ENCODE measurements at places on chromosomes 3 and 15.
A peak's percentile ranks its signal among the peaks of the same experiment; 100 is the strongest.

DNA sequence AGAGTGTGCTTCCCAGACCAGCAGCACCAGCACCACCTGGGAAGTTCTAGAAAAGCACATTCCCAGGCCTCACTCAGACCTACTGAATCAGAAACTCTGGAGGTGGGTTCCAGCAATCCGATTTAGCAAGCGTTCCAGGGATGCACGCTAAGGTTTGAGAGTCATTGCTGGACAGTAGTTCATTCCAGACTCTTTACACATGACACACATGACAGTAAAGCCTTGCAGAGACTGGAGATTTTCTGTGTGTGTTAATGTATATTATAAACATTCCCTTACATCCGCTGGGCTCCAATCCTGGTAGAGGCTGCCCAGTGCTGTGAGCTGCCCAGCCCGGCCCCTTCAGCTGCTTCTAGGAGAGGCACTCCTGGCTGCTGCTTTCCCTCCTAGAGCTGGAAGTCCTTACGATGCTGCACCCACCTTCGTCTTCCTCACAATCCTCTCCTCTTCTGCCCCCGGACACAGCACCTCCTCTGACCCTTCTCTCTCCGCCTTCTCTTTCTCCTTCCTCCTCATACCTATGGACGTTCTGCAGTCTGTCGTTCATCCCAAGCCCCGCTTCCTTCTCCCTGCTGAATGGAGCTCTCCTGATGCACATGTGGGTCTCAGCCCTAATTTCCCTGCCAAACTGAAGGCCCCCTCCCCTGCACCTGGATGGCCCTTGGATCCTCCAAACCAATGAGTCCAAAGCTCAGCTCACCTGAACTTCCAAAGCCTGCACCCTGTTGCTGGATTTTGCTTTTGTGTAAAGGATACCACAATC lies 44.4 kb downstream of the ITGA11 start:
- no peak for DNase-seq

- no peak for DNase-seq
Observed at GRCh38 chr15:80803580-80804525, 24.7 kb downstream of the CEMIP start.

DNA sequence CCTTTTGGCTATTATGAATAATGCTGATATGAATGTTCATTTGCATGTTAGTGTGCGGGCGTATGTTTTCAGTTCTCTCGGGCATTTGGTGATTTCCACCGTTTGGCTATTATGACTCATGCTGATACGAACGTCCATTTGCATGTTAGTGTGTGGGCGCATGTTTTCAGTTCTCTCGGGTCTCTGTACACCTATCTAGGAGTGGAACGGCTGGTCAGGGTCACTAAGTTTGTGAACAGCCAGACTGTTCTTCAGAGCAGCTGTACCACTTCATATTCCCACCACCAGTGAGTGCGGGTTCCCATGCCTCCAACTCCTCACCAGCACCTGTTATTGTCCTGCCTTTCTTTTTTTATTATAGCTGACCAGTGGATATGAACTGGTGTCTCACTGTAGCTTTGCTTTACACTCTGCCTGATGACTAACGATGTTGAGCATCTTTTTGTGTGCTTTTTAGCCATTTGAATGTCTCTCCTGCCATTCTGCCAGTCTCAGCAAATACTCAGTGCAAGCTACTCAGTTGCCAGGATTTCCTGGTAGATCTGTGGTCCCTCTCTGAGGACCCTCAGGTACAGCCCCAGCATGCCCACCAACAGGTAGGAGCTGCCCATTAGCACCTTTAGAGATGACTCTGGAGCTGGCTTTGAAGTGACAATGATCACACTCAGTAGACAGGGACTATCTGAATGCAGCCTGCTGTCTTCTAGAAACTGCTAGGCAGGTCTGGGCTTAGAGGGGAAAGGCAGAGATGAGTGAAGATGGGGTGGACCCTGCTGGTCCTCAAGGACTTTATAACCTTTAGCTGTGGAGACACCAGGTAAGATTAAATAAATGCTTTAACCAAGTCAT lies 141.1 kb downstream of the XXYLT1 start:
- no peak for DNase-seq

DNA sequence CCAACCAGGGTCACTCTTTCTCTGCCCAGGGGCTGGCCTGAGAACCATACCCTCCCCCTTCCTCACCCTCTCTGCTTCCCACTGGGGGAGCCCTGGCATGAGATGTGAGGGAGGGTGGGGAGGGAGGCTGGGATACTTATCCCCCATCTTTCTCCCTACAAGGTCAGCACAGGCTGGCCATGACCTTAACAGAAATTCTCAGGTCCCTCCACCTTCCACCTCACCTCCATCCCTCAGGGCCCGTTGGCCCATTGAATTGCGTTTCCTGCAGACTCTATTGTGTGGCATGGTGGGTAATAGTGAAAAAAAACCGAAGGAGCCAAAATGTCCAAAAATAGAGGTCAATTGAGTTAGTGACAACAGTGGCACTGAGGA lies 159.5 kb downstream of the OR4M2 start:
- DNase-seq, result no peak

- no peak for DNase-seq
Observed at GRCh38 chr3:43053291-43053690, 52.6 kb downstream of the POMGNT2 start.

DNA sequence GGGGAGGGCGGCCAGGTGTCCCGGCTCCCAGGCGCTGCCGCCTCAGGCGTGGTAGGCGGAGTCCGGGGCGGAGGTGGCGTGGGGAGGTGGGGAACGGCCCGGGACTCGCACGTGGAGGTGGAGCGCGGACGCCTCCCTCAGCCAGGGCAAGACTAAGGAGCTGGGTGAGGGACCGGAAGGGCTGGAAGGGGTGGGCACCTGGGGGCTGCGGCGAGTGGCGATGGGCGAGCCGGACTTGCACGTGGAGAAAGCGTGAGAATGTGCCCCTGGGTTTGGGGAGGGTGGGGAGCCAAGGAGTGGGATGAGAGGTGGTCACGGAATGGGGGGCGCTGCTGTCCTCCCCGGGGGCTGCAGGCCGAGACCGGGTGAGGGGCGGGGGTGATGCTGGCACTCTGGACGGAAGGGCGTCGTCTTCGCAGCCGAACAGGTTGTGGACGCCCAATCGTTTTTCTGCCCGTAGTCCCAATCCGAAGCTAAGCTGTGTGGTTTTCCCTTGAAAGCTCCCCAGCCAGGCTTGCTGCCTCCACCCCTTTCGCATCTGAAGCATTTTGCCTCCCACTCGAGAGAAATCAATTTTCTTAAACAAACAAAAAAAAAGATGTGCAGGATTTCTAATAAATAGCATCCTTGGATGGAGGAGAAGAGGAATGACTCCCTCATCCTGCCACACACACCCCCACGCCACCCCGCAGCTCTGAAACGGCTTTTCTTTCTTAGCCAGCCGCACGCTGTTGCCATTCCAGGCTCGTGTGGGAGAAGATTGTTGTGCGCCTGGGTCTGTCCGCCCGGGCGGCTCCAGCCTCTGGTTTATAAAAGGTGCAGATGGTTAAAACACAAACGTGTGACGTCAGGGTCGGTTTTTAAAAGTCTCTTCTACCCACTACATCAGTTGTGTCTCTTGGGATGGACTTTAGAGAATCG lies 62.5 kb upstream of the ANKRD28 start:
- DNase-seq, result no peak

DNA sequence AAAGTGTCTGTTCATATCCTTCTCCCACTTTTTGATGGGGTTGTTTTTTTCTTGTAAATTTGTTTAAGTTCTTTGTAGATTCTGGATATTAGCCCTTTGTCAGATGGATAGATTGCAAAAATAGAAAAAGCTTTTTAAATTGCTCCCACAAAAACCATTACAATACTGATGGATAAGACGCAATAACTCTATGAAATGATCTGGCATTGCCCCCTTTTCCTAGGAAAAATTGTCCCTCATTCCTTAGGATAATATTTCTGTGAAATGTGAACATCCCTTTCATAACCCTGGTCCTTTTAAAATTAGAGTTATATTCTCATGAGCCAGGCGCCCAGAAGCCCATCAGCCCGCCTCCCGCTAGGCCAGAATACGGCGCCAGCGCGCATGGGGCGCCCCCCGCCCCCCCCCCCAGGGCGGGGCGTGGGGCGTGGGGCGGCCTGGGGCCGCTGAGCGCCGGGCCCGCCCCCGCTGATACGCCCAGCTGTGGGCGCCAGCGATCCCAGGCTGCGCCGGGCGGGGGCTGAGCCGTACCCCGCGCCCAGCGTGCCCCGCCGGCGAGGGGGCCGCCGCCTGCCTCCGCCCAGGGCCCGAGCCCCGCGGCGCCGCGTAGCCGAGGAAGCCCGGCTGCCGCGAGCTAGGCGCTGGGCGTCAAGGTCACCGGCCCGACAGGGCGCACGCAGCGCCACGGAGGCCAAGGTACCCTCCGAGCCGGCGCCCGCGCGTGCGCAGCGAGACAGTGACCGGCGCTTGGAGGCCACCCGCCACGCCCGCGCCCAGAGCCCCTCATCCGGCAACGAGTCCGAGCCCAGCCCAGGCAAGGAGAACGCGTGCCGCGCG lies 11.1 kb upstream of the ROPN1B start:
- no peak for DNase-seq

DNA sequence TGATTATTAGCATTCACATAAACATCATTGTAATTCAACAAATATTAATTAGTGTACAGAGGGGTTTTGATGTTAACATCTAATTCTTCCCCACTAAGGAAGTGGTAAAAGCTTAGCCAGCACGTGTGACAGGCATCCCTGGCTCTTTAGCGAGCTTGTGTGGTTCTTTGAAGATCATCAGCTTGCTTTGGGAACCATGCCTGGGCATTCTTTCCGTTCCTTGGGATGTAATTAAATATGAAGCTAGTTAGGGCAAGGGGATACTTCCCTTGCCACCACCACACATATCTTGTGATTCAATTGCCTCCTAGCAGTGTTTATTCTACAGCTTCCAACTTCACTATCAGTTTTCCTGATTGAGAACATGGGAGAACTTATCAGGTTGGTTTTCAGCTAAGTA lies 246.5 kb downstream of the MYRIP start:
- no peak for DNase-seq

GRCh38 chr3:128910006-128910405 lies 30.6 kb downstream of the ACAD9 start:
- no peak for DNase-seq

DNA sequence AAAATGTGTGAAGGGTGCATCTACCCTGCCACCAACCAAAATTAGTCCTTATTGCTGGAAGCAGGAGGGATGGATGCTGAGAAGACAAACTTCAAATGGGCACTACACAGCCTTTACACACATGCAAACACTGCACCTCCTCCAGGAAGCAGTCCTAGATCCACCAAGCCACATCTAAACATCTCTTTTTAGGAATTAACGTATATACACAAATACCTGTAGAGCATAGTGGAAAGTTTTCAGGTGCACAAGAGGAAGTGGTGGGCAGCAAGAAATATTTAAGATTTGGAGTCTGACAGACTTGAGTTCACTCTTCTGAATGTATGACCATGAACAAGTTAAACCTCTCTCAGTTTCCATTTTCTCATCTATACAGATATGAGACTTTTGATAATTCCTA lies 456.6 kb upstream of the PROK2 start:
- DNase-seq, result no peak

DNA sequence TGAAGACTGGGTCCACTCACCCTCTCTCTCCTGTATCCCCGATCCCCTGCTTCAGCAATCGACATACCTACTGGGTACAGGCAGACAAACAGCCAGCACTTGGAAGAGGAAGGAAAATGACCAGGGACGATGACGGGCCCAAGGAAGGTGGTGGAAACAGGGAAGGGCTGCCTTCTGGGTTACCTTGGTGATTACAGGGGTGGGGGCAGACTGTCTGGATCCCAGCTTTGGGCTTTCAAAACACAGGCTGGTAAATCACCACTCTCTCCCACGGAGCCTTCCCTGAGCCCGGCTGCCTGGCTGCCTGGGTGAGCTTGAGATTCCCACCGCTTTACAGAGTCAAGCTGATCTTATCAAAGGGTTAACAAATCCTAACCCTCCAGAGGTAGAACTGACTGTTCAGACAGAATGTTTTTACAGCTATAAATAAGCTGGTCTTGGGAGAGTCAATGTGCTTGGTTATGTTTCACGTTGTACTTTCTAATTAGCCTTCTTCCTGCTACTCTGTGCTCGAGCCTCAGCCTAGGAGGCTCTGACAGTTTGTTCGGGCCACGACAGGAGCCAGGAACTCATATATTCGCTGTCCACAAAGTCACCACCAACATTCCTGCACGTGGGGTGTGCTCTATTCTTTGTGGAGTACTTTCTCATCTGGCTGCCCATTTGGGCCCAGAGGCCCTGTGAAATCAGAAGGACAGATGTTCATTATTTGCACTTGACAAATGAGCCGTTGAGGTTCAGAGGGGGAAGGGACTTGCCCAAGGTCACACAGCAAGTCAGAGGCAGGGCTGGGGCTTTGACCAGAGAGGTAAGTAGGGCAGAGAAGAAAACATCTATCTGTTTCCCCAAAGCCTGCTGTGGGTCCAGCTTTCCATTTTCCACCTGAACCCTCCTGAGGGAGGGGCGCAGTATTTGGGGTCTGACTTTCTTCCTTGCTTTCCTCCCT lies 63.5 kb downstream of the FEM1B start:
- DNase-seq, result no peak

DNA sequence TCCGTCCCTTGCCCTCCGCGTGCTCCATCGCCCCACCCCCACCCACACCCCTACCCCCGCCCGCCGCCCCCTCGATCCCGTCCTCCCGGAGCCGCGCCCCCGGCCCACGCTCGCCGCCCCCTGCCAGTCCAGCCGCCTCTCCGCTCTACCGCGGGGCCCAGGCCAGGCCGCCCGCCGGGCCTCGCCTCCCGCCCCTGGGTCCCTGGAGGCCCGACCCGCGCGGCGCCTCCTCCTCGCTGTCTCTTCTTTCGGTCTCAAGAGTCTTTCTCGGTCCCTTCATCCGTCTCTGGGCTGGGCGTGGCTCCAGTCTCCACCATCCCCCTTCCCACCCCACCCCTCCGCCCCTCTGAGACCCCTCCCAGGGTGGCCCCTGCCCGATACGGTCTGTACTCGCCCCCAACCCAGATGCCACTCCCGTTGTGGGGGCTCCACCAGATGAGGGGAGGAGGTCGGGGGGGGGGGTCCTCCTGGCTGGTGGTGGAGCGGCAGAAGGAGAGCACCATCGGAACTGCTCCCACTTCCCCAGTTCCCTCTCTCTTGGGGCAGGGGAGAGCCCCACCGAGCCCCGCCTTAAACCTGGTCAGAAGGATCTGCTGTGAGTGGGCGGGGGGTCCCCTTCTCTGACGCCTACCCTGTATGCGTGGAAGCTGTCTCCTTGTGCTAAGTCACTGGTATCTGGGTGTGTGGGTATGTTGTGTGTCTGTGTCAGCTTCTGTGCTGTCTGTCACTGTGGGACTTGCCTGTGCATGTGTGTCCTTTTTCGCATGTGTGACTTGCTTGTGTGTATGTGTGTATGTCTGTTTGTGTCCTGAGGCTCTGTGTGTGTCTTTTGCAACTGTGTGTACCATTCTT lies 1.0 kb downstream of the PRKCD start:
- peak; percentile 32 for DNase-seq

DNA sequence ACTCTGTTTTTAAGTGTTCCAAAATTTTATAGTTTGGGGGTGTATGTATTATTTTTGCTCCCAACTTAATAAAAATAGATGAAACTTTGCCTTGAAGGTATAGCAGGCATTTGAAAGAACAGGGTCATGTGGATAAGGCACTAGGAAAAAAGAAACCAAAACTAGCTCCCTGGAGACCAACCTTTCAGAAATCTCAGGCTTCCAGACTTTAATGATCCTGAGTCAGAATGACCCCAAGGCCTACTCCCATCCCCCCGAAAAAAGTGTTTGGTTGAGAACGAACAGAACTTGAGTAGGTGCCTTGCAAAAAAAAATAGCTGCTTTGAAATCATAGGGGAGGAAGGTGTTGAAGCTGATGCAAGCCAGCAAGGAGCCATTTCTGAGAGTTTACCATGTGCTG lies 309.5 kb downstream of the THSD4 start:
- DNase-seq, result no peak
